ENCODE measurements at places on chromosomes 3 and 15. TPM values are rescaled to one million over a fixed set of nuclear protein-coding genes. Genes with fewer than 3 reads are reported as not detected.

- no peak for DNase-seq
Observed at GRCh38 chr3:63467392-63467791, 185.1 kb upstream of the SNTN start.

The NMNAT3 gene
- total RNA-seq = 3.2 TPM

DNA sequence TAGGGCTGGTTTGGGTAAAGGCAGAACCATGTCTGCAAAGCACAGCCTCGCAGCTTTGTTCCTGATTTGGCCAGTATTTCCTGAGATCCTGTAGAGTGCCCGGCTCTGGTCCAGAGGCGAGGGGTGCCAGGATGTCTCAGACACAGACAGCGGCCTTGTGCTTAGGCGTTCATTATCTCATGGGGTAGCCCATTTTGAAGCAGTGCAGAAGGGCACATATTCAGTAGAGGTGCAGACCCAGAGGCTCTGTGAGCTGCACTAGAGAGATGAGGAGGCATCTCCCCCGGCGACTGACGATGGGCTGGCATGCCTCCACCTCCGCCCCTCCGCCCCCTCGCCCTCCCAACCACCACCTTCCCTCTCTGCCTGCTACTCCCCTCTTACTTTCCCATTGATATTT, 170.3 kb downstream of the CHDH start:
- DNase-seq = no peak

DNA sequence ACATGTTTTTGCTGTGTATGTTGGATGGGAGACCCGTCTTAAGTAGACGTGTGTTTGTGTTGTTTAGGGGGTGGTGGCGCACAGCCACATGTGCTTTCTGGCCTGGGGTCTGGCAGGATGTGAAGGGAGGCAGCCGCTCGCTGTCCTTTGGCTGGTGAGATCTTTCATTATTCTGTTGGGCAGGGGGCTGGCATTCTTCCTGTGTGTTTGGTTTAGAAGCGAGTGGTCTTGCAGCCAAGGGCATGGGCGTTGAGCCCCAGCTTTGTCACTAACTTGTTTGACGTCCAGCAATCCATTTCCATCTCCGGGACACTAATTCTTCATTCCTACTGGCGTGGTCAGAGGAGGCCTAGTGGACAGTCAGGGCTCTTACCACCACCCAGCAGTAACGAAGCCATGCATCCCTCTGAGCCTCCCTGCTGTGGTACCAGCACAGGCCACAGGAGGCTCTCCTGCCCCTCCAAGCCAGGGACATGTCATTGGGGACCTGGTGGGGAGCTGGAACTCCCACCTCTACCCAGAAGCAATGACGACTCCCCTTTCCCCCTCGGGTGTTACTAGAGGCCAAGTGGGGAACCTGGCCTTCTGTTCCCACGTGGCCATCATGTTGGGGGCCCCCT, 10.7 kb downstream of the THSD4 start:
- no peak for DNase-seq

The EXD1 gene
- not detected for total RNA-seq

The CSPG4 gene
- total RNA-seq = 3.4 TPM

DNA sequence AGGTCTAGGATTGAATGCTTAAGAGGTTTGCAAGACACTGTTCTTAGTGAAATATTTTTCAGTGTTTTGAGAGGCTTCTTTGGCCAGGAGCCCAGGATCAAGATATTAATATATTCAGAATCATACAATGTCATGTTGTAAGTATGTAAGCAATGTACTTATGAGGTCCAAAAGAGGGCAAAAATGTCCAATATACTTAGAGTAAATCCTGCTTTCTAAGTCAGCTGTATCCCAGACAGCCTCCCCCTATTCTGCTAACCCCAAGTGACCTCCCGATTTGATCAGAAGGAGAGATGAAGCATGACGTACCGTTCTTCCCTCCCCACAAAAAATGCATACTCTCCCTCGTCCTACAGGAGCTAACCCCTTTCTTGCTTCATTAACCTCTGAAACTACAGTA, 70.9 kb downstream of the CHAC1 start:
- no peak for DNase-seq

GRCh38 chr15:94792196-94792595, 560.8 kb downstream of the MCTP2 start:
- peak; percentile 13 for DNase-seq

The AP3S2 gene
- total RNA-seq = 58.8 TPM

DNA sequence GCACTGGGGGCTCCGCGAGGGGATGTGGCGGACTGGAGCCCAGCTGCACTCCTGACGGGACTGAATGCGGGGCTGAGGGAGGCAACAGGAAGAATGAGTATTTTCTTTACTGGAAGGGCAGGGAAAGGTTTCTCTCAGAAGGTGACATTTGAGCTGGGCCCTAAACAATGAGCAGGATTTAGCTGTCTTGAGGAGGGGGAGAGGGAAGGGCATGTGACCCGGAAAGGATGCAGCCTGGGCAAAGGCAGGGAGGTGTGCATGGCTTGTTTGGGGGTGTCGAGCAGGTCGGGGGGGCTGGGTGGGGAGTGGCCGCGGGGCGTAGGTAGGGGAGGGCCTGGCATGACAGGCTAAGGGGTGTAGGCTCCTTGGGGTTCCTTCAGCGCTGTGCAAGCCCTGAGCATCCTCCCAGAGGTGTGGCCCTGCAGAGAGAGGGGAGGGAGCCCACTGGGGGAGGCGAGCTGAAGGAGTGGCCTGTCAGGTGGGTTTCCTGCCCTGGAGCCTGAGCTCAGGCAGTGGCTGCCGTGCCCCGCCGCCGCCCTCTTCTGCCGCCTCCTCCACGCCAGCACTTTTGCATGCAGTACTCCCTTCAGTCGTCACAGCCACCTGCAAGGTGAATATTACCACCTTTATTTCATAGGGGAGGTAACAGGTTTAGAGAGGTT, 17.2 kb upstream of the ANKDD1A start:
- DNase-seq = no peak
